ENCODE measurements at places on chromosomes 4 and X.

DNA sequence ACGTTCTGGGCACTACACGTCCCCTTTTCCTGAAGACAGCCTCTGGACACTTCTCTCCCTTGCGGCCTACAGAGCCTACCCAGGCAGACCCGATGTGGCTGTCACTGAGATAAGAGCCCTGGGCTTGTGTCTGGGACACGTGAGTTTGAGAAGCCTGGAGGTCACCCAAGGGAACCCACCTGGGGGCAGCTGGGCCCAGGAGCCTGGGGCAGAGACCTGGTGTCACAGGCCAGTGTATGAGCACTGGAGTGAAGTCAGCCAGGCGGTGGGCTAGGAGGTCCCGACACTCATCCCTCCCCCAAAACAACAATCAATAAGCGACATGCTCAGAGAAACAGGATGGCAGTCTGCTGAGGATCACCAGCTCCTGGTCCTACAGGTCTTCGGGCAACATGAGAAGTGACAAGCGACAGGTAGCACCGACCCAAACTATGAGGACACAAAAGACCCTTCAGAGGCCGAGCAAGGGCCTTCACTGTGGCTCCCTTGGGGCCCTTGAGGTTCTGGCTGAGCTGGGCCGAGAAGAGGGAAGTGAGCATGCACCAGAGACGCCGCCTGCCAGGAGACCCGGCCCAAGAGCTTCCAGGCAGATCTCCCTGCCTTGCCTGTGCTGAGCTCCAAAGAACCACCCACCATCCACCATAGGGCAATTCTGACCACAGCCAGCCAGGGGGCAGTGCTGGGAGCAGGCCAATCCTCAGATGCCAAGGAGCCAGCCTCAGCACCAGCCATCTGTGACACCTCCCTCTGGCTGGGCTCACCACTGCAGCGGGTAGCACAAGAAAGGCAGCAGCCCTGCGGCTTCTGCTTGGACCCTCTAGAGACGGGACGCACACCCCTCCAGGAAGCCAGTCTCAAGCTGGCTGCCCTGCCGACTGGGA, 11.0 kb upstream of the DUSP9 start:
- no peak for DNase-seq

DNA sequence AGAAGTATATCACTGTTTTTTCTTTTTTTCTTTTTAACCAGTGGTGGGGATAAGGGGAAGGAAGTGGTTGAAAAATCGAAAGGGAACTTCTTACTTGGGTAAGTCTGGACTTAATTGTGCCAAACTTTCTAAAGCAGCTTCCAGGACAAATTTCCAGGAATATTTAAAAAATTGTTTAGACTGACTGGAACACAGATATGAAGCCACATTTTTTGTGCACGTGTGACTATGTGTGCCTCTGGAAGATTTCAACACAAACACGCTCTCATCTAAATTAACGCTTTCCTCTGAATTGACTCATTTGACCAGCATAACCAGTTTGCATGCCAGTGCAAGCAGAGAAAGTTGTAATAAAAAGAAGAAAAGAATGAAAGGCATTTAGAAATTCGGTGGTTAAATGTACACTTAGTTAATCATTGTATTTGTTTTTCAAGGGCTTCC, 18.8 kb upstream of the YTHDC1 start:
- DNase-seq: no peak

GRCh38 chrX:17472424-17472823, 97.4 kb downstream of the NHS start:
- no peak for DNase-seq

DNA sequence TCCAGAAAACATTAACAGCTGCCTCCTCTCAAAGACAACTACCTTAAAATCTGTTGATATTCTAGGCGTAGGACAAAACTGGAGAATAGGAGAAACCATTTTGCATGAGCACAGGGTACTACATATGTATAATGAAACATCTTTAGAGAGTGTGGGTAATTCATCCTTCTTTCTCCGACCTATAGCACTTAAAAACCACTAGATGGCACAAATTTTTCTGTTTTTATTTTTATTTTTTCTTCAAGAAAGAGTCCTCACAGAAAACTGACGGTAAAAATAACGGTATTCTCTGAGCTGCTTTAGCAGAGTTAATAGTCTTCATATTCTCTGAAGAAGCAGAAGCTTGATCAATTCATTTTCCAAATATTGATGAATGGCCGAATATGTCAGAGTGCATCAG, 14.6 kb downstream of the SMIM31 start:
- DNase-seq: no peak

GRCh38 chr4:82780752-82781231, 17.8 kb downstream of the SCD5 start:
- no peak for DNase-seq

GRCh38 chrX:12894074-12895030, 12.1 kb upstream of the TLR8 start:
- DNase-seq: no peak

- no peak for DNase-seq
Observed at GRCh38 chrX:134760650-134761049, 102.4 kb upstream of the PLAC1 start.

- DNase-seq: no peak
Observed at GRCh38 chrX:288561-288991, 7.4 kb downstream of the PLCXD1 start.

DNA sequence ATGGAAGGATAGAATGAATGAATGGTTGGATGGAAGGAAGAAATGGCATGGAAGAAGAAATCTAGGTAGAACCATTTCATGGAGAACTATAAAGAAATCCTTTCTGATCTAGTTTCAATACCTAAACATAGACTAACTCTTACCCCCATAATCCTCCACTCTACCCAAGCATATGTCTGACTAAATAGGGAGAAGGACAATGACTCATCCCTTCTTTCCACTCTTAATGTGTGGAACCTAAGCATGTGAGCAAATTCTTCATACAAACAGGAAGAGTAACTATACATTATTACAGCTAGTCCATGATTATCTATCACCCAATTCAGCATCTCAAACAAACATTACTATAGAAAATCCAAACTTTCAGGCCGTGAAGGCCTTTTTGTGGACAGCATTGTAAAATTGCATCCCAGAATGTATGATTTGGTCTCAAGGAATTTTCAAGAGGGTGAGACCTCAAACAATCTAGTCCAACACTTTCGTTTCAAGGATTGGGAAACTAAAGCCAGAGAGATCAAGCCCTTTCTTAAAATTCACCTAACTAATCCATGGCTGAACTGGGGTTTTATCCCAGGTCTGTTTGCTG, 11.2 kb downstream of the C1QTNF7 start:
- no peak for DNase-seq

DNA sequence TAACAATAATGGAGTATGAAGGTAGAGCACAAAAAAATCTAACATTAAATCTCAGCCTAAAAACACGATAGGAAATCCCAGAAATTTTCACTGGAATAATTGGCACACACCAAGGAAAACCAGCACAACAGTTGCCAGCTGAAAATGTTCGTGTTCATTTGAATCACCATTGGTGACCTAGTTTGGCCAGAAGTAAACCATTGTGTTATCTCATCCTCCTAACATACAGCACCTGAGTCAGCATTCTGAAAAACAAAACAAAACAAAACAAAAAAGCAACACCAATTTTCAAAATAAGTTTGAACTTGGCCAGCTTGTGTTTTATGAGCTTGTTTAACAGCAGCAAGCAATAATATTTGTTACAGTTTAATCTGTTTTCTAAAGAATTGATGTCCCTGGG, 41.1 kb downstream of the UCHL1 start:
- DNase-seq: no peak

DNA sequence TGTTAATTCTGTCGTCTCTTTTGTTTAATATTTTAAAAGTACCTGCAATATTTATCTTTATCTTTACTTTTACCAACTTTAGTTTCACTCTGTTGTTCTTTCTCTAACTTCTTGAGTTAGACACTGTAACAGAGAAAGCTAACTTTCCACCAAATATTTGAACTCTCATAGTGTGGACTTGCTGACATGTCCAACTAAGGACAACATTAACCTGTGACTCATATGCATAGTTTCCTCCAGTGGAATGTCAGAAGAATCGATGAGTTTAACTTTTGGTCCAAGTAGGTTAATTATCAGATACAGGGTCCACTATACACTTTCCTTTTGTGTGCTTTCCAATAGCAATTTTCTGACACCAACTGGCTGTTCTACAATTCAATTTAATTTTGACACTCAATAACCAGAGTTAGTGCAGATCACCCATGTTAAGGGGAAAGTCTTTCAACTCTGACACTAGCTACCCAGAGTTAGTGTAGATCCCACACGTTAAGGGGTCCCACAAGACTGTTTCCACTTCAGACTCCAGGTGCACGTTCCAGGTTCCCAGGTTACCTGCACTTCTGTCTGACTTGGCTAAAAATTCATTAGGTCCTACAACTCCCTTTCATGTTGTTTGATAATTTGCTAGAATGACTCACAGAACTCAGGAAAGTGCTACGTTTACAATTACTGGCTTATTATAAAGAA, 559.0 kb upstream of the AMOT start:
- DNase-seq: no peak

DNA sequence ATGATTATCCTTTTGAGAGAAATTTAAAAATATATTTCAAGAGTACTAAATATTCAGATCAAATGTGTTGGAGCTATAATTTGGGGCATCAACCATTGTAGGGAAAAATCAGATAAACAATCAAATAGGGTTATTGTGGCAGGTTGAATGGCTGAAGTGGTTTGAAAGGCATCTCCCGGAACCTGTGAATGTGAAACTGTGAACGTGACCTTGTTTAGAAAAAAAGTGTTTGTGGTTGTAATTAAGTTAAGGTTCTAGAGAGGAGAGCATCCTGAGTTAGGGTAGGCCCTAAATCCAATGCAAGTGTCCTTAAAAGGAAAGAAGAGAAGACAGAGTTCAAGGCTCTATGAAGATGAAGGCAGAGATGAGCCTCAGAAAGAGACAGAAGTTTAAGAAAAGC, 37.4 kb downstream of the ADGRA3 start:
- no peak for DNase-seq

DNA sequence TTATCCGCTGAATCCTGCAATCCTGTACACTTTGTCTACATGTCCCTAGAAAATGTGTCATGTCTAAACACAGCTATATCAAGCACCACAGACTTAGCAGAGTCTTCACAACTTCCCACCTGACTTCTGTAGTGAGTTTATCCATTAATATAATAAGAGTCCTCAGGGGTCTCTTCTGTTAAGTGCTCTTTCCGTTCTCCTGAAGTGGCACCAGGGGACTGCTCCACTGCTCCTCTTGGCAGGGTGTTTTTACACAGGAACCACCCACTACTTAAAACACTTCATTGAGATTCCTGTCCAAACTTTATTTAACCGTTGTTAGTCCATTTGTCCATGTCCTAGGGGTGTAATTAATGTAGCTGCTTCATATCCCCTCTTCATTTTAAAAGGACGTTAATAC, 1000.4 kb downstream of the STPG2 start:
- DNase-seq: no peak

- DNase-seq: no peak
Observed at GRCh38 chr4:125049711-125050110, 265.0 kb upstream of the FAT4 start.

DNA sequence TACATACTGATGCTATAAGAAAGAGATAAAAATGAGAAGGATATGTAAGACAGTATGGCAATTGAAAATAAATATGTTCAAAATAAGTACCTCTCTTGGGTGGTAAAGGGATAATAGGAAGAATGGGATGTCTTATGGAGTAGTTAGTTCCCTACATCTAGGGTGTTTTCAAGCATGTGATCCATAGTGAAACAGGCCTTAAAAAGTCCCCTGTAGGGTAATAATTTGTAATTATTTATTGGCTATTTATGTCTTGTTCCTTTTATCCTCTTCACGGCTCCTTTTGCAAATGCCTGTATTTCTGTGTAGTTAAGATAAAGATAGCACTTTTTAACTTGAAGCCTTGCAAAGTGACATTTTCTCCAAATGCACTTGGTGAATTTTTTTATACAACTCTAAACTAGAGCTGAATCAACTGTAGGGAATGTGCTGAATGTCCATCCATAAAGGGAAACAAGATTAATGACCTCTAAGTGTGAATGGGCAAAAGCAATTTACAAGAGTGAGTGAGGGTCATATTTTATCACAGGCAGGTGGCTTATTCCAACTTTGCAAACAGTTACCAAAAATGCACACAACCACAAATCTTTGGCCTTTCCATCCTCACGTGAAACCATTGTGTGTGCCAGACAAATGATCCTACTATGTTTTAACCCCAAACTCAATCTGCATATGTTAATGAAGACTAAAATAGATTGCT, 299.0 kb downstream of the KCNIP4 start:
- DNase-seq: no peak

- DNase-seq: no peak
Observed at GRCh38 chr4:6959261-6959660, 49.6 kb downstream of the TBC1D14 start.

All from non-pigmented ciliary epithelial cell (primary cell).